ENCODE measurements at places on chromosomes 3 and 15.

DNA sequence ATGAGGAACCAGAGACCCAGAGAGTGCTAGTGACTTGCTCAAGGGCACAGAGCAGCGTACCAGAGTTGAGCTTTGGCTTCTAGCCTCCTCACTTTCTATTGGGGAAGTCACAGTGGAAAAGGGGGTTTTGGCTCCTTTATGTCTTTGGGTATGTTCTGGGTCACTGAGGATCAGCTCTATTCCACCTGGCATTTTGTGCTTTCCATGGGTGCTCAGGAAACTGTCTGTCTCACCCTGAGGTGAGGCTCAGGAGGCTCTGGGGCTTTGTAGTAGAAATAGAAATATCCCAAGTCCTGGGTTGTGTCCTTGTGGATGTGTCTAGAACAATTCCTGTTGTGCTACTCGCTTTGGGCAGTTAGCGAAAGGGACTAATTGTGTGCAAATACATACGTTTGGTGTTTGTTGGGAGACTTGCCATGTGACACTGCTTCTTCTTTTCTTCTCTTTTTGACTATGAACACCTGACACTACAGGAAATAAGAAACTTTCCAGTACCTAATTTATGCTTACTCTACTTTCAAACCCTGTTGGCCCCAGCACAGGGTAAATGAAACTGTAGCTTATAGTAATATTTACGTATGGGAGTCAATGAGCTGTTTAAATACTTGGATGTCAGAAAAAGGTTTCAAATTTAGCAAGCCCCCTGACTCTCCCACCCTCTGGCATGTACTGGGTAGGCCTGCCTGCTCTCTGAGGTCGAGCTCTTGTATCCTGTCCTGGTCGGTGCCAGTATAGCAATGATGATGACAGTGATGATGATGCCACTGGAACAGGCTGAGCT lies 35.6 kb downstream of the SMAD3 start:
- no peak for DNase-seq

DNA sequence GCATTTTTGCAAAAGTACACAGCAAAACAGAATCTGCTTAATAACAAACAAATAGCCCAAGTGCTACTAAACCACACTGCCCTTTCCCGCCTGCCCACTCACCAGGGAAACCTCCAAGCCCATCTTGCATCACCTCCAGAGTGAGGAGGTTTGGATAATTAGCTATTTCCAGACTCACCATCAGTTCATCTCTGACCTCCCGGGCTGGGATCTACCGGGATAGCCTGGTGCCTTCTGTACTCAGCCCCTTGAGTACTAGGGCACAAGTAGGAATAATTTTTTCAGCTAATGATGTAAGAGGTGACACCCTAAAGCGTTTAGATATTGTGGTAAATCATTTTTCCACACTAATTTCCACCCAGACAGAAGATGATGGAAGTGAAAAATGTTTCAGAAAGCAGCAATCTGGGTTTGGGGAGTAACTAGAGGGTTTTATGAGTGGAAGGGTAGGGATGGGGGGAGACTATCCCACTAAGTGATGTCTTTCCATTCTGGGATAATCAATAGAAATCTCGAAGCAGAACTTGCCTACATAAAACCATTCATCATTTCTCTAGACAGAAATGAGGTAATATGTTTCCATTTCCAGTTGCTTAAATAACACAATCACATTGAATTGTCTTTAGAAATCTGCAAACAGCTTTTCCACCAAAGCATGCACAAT lies 40.9 kb downstream of the TAFA4 start:
- no peak for DNase-seq

GRCh38 chr15:88876573-88876972 lies 18.8 kb downstream of the HAPLN3 start:
- DNase-seq, result no peak

GRCh38 chr15:70128414-70129140 lies 30.9 kb upstream of the TLE3 start:
- no peak for DNase-seq

DNA sequence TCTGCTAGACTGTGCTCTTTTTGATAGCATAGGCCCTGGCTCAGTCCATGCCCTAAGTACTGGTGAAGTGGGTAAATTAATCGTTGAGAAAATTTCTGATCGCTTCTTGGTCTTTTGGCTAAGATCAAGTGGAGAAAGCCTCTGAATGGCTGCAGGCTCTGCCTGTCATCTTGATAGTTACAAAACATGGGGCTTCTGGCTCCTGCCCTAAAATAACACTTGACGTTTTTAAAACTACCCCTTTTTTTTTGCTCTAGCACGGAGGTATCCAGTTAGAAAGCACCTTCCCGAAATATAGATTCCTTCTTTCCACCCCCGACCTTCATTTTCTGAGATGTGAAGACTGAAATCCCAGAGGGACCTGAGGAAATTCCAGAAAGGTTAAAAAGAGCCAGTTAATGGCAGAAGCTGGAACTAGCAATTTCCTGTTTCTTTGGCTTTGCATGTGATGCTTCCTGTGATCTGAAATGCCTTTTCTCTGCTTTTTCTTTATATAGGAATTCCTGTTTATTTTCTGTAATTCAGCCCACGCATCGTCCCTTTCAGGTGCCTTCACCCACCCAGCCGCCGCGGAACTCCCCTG lies 799 bp upstream of the C2CD4B start:
- no peak for DNase-seq

DNA sequence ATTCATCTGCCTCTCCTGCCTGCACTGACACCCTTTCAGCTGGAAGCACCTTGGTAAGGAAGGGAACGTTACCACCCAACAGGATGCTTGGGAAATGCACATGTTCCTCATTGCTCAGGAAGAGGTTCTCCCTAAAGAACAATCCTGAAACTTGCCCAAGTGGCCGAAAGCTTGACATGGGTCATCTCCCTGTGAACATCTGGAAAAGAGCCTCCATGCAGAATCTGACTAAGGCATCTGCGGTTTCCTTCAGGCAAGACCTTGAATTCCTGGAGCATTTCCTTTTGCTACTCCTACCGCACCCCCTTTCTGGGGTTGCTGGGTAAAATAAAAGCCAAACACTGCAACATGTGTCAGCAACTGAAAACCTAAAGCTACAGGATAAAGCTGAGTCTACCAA lies 68.7 kb upstream of the SNRK start:
- no peak for DNase-seq

GRCh38 chr3:87309601-87310000 lies 33.2 kb upstream of the POU1F1 start:
- DNase-seq, result no peak

DNA sequence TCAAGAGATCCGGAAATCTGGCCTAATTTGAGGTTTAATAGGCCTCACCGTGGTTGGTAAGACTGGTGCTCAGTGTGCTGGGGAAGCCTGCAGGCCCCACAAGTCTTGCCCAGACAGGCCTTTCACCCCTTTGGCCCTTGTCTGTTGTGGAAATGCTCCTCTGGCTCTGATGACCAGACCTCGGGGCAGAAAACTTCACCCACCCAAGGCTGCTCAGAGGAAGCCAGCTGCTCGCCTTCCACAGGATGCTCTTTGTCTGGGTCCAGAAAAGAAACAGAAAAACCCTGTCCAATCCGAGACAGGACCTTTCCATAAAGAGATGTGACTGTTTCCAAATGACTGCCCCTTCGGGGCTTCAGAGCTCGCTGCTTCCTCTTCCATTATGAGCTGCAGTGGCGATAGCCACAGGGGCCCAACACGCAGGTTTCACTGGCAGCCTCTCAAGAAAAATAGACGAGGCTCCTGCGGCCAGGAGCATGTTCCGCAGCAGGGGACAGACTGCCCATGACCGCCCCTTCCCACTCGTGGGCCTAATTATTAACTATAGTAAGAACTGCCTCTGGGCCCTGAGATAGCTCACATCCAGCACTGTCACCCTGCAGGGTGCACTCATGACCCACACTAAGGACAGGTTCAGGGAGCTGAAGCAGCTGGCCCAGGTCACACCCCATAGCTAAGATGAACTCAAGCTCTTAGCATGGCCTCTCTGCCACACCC lies 6.8 kb upstream of the SNX22 start:
- DNase-seq, result no peak

GRCh38 chr15:32096916-32097617 lies 66.8 kb downstream of the CHRNA7 start:
- DNase-seq, result no peak

Measured in left kidney (tissue), 8 donors.